Kidney glomerular epithelial cell (primary cell): ENCODE measurements at places on chromosomes 7 and 10.
A peak's percentile ranks its signal among the peaks of the same experiment; 100 is the strongest.

GRCh38 chr10:30047924-30048531 lies 11.4 kb downstream of the JCAD start:
- no peak for DNase-seq

DNA sequence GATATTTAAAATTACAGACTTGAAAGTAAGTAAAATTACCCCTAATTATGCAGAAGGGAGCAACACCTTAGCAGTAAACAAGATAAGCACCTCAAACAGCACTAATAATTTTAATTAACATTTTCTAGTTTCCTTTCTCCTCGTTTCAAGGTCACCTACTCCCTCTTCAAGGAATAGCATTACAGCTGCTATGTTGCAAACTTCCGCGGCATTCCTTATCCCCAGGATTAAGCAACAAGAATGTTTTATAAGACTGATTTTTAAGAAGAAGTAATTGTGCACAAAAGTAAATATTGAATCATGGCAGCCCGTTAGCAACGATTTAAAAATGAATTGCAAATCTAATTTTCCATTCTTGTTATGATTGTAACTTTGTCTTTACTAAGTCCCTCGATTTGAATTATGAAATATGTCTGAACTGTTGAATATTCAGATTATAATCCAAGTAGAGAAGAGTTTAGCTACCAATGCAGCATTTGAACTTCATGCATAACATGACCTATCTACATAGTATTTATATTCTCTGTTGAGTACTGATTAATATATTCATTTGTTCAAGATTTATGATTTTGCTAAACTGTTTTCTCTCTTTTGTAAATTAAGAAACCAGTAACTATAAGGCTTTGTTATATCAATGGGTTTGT lies 593.5 kb upstream of the MGMT start:
- DNase-seq: no peak

DNA sequence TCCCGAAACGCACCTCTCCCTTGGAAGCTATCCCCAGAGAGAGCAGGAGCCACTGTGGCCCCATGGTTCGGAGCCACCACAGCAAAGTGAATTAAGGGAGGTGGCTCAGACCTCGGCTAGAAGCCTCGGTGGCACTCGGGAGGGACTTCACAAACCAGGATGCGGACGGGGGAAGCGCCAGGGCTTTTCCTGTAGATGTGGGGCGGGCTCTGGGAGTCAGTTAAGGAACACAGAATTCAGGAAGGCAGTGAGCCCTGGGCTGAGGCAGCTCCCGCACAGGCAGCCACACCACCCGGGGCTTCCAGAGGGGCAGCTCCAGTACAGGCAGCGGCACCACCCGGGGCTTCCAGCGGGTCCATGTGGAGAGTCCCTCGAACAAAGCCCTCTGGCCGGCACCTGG lies 42.7 kb upstream of the DPYSL4 start:
- DNase-seq: no peak

DNA sequence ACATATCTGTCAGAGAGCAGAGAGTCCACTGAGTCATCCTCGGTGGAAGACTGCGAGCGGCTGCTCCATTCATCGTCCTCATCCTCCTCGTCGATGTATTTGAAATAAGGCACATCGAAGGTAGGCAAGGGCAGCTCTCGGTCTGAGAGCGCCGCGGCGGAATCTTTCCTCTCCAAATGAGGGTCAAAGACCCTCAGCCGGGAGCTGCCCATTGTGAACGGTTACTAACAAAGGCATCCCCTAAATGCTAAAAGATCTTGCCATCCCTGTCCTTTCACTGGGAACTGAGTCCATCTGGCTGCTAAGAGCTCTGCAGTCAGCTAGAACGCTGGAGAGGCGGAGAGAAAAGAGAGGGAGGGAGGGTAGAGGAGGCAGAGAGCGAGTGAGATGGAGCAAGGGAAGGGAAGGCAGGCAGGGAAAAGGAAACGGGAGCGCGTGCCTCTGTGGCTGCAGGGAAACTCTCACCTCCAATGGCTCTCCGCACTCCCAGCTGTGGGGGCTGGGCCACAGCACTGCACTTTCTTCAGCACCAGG lies 163.4 kb downstream of the RAPGEF5 start:
- DNase-seq: peak; percentile 34

GRCh38 chr7:132084776-132085388 lies 491.4 kb downstream of the PLXNA4 start:
- no peak for DNase-seq

DNA sequence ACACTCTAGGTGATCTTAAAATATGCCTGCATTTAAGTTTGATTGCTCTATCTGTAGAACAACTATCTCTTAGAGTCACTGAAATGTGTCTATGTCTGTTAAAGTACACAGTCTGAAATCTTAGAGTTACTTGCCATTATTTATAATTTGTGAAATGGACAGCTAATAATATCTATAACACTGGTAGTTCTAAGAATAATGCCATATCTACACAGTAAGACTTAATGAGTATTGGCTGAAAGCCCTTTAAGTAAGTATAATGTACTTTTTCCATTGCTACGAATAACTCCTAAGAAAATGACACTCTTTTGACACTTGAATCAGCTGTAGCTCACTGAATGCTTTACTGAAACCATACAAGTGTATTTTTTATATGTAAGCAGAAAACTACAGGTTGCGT lies 567.4 kb upstream of the PCDH15 start:
- DNase-seq: no peak

DNA sequence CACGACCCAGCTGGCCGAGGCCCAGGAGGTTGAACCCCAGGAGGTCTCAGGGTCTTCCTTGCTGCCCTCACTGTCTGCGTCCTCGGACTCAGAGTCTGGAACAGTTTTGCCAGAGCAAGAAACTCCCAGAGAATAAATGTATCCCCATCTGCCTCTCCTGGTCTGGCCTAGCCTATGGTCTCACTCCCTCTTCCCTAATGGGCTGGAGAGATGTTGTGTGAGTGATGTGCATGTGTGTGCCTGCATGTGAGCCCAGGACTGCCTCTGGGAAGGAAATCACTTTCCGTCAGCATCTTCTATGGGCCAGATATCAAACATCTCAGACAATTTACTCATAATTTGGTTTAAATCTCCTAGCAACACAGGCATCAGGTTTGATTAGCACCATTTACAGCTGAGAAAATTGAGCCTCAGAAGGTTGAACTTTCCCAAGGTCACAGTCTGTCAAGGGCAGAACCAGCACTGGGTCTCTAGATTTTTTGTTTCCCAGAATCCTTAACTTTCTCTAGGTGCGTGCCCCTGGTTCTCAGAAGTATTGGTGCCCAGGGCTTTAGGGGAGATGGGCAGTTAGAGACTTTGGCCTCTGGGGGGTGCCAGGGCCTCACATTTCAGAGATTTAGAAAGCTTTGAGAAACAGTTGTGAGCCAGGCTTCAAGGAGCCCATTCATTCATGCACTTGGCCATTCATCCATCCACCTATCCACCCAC lies 4.9 kb downstream of the TMEM270 start:
- DNase-seq: peak; percentile 9
